Stimulated activated CD4-positive, alpha-beta T cell treated with anti-CD3 and anti-CD28 coated beads, Interleukin-15, amount 100 ng/mL, for 48 hours (primary cell): ENCODE measurements at places on chromosomes 13 and 19.

- no peak for DNase-seq
These were observed 13.5 kb downstream of the DPF1 start for GRCh38 chr19:38210458-38210987.

DNA sequence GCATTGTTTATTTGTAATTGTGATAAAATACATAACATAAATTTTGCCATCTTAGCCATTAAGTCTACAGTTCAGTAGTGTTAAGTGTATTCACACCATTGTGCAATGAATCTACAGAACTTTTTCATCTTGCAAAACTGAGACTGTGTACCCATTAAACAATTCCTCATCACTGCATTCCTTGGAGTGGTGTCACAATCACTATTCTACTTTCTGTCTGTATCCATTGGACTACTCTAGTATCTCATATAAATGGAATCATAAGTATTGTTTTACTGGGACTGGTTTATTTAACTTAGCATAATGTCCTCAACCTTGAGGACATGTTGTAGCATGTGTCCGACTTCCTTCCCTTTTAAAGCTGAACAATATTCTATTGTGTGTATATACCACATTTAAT, 36.8 kb downstream of the UFM1 start:
- no peak for DNase-seq

DNA sequence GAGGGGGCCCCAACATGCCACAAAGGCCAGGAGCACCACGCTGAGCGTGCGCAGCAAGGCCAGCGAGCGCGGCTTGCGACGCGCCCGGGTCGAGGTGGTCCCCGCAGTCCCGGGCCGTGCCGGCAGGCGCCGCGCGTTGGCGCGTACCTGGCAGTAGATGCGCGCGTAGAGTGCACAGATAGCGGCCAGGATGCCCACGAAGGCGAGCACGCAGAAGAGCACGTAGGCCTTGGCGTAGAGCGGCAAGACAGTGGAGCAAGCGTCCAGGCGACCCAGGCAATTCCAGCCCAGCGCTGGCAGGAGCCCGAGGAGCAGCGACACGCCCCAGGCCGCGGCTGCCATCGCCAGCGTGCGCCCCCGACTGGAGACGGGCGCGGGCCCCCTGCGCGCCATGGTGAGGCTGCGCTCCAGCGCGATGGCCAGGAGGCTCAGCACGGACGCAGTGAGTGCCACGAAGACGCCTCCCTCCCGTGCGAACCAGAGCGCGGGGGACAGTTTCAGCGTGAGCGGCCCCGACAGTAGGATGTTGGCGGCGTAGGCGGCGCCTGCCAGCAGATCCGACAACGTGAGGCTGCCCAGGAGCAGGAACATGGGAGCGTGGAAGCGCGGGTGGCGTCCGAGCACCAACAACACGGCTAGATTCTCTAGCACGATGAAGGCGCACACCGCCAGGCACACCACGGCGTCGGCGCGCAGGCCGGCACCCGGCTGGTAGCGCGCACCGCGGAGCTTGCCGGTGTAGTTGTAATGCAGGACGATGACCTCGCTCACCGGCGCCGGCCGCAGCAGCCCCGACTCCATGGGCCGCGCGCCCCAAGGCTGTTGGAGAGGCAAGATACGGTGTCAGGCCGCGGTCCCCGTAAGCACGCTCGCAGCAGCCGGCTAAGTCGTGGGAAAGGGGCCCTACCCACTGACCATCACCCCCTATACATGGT, 2.8 kb downstream of the S1PR5 start:
- no peak for DNase-seq

DNA sequence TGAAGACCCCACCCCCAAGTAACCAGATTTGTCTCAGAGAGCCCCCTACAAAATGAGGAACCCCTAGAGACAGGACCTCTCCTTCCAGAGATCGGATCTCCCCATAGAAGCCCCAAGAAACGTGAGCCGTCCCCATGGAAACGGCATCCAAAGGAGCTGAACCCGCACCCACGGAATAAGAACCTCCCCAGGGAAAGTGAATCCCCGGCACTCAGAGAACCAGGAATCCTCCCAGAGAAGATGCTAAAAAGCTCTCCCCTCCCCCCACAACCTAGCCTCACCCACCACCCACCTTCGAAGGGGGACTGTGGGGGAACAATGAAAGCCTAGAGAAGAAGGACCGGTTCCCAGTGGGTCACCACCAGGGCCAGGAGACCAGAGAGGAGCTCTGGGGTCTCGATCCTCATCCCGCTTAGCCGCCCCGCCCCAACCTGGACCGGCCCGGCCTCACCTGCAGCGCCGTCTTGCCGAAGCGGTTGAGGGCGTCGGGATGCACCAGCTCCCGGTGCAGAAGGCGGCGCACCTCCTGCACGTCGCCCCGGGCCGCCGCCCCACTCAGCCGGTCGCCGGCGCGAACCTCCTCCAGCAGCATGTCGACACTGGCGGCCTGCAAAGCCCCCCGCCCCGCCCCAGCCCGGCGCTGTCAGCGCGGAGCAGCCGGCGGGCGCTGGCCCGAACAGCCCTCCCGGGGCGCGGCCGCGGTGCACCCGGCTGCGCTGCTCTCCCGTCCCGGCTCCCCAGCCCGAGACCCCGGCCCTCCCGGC, 535 bp downstream of the CDKN2D start:
- DNase-seq, result peak; percentile 62

DNA sequence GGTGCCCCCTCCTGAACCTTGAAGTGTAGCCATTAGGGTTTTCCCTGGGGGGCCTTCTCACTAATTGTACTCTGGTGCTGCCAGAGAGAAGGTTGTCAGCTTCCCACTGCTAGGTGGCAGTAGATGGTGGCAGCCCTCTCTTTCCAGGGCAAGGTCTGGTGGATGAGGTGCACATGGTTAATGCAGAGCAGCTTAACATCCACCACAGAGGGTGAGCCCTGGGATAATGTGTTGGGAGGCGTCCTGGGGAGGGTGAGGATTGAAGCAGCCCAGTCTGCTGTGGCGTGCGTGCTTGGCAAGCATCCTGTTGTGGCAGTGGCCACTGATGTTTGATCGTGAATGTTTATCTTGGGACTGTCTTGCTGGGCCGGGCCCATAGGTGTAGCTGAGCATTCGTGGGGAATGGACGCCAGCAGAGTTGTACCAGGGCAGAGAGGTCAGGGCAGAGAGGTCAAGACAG, 5.8 kb downstream of the EGLN2 start:
- DNase-seq, result no peak

GRCh38 chr13:23510979-23511735, 59.1 kb upstream of the TNFRSF19 start:
- no peak for DNase-seq
